ENCODE measurements at places on chromosomes 13 and 19.

- DNase-seq: no peak
These were observed 217.9 kb downstream of the COL4A1 start for GRCh38 chr13:110089100-110089499.

DNA sequence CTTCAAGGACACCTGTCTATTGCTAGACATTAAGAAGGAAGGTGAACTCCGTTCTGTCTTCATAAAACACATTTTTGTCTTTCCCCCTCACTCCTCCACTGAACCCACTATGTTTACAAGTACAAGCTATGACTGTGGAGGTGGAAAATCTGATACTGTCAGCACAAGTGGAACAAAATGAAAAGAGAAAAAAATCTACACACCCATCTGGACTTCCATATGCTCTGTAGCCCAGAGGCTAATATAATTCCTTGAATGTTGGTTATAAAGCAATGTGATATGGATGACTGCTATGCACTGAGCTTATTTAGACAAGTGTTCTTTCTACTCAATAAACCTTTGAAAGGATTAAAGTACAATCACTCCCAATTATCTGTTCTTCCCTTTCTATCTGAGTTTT lies 713.5 kb downstream of the DIAPH3 start:
- DNase-seq: no peak

DNA sequence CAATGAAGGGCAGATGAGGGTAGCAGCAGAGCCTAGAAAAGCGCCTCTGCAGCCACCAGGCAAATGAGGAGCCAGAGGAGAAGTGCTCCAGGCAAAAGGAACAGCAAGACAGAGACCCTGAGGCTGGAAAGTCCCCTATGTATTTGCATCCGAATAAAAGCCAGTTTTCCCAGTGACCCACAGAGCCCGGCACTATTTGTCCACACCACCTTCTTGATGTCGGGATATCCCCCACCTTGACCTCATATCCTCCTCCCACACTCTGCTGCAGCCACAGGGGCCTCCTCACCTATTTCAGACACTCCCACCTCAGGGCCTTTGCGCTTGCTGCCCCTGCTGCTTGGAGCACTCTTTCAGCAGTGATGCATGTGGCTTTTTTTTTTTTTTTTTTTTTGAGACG lies 6.6 kb downstream of the ATG4D start:
- no peak for DNase-seq

GRCh38 chr13:72141855-72142519 lies 275.0 kb upstream of the DACH1 start:
- no peak for DNase-seq

- no peak for DNase-seq
These were observed 6.6 kb downstream of the AKT2 start for GRCh38 chr19:40278361-40279035.

DNA sequence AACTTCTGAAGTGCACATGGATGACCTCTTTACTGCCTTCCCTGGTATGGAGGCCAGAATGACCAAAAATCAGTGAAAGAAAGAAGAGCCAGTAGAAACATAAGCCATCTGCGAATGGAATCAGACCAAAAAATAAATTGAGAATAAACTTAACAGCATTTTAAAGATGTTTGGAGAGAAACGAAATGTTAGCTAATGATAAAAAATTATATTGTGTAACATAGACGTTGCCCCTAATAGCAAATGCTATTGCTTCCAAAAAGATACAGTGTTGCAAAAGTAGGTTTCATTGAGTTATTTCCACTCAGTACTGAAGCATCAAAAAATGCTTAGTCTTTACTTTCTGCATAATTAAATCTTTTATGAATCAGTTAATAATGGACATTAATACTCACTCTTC lies 371.7 kb downstream of the LIG4 start:
- no peak for DNase-seq

DNA sequence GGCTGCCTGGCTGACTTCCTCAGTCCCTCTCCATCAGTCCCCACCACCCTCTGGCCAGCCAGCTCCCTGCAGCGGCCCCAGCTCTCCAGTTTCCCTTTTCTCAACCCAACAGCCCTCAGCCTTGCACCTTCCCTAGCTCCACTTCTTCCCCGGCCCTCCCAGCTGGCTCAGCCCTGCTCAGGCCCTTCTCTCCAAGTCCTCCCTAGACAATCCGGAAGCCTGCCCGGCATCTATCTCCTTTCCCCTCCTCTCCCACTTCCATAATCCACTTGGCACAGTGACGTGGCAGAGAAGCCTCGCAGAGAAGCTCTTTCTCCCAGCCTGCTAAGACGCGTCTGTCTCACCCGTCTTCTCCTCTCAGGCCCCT lies 1.1 kb downstream of the UBXN6 start:
- no peak for DNase-seq

GRCh38 chr13:106159295-106160195 lies 375.9 kb downstream of the EFNB2 start:
- no peak for DNase-seq

DNA sequence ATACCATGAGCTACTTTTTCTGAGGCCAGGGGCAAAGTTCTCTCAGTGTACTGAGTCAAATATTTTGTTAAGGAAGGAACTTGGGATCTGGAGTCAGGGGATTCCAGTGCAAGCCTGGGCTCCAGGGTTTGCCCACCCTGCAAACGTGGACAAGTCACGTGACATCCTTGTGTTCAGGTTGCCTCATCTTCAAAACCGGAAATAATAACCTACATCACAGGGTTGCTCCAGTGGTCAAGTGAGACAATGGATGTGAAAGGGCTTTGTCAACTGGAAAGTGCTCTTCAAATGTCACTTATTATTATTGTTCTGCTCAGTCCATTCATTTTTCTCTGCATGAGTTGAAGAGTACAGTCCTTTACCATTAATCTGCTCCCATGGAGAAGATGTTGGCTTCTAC lies 414.9 kb downstream of the COG6 start:
- no peak for DNase-seq

DNA sequence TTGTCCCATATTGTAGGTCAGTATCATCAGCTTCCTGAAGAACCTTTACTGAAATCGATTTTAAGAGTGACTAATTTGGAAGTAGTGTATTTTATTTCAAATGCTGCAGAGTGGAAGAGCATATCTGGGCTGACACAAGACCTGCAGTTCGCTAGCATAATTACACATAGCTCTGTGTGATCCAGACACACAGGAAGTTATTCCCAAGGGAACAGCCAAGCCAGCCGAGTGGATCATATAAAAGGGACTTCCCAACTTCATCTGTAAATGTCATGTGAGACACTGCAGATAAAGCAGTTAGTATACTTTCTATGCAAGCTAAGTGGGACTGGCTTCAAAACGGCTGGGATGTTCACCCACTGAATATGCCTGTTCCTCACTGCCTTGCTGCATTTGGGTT lies 760.4 kb downstream of the SLITRK1 start:
- DNase-seq: no peak

DNA sequence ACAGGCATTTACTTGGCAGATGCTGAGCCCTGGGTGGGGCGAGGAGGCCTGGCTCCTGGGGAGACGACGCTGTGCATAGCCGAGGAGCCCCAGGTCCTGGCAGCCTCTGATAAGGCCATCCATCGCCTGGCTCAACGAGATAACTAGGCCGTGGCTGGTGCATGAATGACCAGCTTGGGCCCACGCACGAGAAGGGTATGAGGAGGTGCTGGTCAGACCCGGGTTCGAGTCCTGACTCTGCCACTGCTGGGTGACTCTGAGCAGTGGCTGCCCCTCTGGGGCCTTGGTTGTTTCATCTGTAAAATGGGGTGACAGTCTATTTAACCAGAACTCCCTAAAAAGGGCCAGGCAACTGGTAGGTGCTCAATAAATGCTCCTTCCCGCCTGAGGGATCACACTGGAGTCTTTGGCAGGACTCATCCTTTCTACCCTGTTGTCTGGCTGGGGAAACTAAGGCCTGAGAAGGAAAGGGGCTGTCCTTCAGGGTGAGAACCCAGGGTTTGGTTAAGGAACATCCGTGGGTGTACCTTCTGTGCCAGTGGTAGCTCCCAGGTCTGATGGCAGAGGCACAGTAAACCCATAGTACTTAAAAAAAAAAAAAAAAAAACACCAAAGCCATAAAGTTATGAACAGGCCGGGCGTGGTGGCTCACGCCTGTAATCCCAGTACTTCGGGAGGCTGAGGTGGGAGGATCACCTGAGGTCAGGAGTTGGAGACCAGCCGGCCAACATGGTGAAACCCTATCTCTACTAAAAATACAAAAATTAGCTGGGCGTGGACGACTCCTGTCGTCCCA lies 8.1 kb upstream of the ARRDC2 start:
- no peak for DNase-seq
